ENCODE measurements at places on chromosomes 2 and 18.

GRCh38 chr2:49928551-49928950 lies 774.2 kb upstream of the FSHR start:
- no peak for DNase-seq

DNA sequence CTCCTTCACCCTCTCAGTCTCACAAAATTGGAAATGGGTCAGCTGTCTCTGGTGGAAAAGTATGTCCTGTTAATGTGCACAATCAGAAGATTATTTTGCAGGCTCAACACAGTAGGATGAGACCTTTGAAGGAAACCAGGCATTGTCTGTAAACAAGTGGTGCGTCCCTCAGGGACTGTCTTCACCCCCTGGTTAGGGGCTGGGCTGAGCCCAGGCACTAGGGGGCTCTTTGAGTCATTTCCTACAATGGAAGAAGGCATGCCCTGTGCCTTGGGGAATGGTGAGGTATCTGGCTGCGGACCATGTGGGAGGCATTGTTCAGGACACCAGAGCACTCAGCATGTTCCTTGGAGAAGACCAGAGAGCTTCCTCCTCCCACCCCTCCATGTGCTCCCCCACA lies 26.8 kb downstream of the PKDCC start:
- DNase-seq = no peak

DNA sequence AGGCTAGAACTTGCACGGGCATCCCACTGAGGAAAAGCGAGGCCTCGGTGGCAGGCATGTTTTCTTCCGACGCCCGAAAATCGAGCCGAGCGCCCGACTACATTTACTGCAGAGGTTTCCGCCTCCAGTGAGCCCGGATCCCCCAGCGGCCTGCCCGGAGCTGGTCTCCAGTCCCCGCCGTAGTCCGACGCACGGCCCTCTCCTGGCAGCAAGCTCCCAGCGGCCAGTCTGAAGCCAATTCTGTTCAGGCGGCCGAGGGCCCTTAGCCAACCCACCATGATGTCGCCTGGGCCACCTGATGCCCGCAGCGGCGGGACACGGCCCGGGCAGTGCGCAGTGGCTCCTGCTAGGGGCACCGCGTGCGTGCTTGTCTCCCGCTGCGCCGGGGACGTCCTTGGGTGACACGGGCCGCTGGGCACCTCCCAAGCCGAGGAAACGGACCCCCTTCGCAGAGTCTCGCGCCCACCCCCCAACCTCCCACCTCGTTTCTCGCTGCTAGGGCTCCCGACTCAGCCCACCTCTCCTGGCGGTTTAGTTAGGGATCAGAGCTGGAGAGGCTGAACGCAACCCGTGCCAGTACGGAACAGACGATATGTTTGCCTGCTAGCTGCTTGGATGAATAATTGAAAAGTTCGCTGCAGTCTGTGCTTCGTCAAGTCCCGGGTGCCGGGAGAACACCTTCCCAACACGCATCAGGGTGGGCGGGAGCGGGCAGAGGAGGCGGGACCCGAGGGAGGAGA lies 5.3 kb downstream of the ONECUT2 start:
- DNase-seq = no peak

DNA sequence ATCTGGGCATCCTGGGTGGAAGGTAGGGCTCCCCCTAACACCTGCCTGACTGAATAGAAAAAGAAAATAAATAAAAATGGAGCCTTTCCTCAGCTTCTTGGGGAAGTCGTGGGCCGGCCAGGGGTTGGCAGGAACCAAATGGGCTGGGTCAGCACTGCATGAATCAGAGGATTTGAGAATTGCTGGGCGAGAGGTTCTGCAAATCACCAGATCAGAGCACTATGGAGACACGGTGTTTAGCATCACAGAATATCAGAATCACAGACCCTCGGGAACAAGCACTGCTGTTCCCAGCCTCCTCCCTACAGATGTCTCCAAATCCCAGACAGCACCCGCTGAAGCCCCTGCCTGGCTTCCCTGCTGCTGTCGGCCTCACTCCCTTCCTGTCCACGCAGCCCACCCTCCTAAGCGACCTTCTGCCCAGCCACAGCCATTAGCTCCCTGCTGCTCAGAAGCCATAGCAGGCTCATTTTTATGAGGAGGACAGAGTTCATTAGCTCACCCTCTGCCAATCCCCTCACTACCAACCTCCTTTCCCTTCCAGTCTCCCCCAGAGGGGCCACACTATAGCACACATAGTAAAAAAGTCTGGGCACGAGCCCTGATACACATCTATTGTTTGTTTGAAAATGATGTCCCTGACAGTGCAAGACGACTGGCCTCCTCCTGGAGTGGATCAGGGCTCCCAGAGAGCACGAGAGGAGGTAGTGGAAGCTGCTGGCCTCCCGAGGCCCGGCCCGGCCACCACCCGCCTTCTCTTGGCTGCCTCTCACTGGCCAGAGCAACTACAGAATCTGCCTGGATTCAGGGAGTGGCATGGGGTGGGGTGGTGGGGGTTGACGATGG lies 64.6 kb upstream of the TAF1B start:
- DNase-seq = no peak

- DNase-seq = no peak
These were observed 67.8 kb upstream of the ACYP2 start for GRCh38 chr2:54047658-54048057.

DNA sequence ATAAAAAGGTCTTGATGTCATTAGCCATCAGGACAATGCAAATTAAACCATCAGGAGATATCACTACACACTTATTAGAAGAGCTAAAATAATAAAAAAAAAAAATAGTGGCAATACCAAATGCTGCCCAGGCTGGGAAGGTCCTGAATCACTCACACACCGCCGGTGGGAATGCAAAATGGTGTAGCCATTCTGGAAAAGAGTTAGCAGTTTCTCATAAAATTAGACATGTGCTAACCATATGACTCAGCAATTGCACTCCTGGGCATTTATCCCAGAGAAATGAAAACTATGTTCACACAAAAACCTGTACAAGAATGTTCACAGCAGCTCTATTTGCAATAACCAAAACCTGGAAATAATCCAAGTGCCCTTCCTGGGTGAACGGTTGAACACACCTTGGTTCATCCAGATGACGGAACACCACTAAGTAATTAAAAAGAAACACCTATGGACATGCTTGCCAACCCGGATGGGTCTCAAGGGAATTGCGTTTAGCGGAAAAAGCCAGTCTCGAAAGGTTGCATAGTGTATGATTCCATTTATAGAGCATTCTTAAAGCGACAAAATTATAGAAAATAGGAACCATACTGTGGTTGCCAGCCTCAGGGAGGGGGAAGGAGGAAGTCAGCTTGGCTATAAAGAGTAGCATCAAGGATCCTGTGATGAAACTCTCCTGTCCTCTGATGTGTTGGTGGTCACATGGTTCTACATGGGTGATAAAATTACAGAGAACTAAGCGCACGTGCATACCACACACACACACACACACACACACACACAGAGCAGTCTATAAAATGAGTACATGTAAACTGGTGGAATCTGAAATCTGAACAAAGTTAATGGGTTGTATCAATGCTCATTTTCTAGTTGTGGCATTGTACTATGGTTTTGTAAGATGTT lies 4.6 kb downstream of the MBP start:
- no peak for DNase-seq

DNA sequence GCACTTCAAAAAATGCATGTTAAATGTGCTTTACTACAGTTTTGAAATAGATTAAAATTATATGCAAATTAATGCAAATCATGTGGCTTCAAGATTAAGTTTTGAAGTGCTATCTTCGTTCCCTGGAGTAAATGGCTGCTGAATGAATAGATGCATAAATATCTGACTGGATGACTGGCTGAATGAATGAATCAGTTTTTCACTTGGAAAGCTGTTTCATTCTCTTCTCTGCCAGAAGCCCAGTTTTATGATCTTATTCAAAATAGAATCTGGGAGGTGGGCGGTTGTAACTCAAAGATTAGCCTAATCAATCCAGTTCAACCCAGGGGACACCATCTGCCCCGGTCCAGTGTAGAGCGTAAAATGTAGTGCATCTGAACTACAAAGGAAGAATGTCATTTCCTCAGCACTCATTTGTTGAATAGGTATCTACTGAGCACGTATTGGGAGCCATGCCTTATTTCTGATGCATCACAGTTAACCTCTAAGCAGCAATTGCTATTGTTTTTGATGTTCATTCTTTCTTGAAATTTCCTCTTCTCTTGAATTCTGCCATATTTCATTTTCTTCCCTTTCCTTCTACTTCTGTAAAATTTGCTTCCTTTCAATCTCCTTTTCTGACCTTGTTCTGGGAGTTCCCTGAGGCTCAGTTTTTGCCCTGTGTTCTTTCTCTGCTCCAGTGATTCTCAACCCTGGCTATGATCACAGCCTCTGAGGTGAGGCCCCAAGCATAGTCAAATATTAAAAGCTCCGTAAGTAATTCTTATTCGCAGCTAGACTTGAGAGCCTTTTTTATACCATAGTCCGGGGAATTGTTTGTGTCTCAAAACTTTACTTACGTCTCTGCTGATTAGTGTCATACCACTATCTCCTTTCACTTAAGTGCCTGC lies 282.7 kb downstream of the PARD3B start:
- DNase-seq = no peak

GRCh38 chr2:105785095-105785847 lies 40.6 kb downstream of the NCK2 start:
- DNase-seq = no peak

GRCh38 chr18:11873670-11874340 lies 22.6 kb downstream of the CHMP1B start:
- DNase-seq = no peak

DNA sequence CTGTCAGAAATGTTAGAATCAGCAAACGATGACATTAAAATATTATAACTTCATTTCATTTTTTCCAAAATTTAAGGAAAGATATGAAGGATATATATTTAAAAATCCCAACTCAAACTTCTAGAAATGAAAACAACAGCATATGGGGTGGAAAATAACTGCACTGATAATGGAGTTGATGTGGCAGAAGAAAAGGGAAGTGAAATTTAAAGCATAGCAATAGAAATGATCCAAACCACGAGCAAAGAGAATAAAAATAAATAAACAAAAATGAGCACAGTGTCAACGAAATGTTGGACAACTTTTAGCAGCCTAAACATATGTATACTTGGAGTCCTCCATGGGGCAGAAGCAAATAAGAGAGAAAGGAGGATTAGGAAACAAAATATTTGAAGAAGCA lies 280.2 kb downstream of the KCNJ3 start:
- no peak for DNase-seq

DNA sequence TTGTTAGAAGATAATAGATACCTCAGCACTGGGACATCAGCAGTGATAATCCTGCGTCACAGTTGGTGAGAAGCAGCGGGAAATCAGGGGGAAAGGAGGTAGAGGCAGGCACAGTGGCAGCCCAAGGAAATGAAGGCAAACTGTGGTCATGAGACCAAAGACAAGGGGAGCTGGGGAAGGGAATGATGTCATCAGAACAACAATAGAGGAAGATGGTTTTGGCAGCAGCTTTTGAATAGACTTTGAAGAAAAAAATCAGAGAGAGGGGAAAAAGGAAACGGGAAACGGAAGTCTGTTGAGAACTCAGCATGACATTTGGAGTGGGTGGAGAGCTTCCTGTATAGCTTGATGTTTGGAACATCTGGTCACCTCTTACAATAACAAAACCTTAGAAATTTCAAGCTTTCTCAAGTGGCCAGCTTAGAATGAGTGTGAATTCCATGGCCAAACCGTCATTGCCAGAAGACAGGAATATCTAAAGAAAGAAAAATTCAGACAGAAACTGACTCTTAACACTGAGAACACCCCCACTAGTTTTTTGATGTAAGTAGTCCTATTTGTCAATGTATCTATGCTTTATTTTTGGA lies 18.4 kb upstream of the YES1 start:
- DNase-seq = no peak

DNA sequence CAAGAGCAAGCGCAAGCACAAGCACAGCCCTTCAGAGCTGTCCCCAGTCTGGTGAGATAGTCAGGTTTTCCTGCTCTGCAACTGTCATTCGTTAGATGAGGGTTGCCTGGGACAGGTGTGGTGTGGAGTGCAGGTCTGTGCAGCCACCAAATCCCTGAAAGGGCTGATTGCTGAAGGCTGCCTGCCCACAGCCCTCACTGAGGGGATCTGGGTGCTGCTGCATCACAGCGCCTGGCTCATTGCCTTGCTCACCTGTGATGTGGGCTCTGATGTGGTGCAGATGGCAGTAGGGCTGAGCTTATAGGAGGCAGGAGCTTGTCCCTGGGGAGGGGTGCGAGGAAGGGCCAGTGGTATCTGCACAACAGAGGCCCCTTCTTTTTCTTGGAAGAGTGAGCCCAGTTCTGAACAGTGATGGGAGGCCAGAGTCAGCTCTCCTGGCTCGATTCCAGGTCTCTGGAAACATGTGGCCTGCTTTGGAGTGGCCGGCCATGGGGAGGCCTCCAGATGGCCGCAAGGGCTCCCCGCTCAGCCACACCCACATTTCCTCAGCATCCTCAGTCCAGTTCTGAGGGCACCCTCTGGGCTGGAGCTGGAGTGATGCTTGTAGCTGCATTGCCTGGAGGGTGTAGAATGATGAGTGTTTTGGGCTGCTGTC lies 11.4 kb downstream of the UBE2F start:
- DNase-seq = no peak

- DNase-seq = no peak
These were observed 172.5 kb upstream of the KLF7 start for GRCh38 chr2:207338220-207338607.

DNA sequence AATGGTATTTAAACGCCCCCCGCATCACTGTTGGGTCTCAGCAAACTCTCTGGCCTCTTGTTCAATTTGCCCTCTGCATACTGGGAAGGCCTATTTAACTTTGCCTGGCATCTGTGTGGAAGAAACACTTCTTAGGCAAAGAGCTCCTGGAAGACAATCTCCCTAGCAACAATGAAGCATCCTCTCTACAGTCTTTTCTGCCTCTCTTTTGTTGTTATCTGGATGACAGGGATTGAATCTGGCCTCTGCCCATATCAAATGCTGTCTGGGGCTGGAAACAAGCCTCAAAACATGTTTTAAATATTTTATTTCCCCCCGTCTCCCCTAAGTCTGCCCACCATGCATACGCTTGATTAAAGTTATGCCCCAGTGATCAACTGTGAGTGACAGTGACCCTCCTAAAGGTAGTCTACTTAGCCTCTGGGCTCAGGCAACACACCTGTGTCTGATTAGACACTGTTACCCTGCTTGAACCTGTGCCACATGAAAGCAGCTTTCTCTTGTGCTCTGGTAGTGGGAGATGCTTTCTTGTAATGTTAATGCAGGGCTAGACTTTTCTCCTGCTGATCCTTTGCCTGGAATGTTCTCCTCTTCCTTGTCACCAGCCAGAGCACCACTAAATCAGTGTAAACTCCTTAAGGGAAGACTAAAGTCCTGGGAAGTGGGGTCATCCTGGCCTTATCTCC lies 34.9 kb downstream of the CDC42EP3 start:
- no peak for DNase-seq

DNA sequence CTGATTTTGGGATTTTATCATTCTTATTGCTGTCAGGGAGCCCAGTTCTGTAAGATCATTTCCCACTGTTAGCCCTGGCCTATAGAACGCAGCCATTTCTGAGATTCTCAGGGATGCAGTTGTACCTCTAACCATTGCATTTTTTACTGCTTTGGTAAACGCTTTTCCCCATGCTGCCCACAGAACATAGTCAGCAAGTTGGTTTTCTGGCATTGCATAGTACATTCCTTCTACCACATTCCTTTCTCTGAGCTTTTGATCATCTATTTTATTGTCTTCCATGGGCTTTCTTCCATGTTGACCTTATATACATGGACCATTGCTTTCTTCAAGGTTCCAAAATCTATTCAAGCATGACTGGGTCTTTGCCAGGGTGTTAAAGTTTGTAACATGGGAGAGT lies 86.8 kb upstream of the ST6GAL2 start:
- DNase-seq = no peak

Measured in stimulated activated CD8-positive, alpha-beta memory T cell treated with anti-CD3 and anti-CD28 coated beads, Interleukin-4, amount 100 ng/mL, for 4 hours (primary cell).